ENCODE measurements at places on chromosomes 5 and 9. TPM values are rescaled to one million over a fixed set of nuclear protein-coding genes. Genes with fewer than 3 reads are reported as not detected.

- DNase-seq, result no peak
- H3K27me3 ChIP-seq, result no peaks in the 10 kb centered on the region
- H3K27ac ChIP-seq, result no peak overlapping the region
- H3K36me3 ChIP-seq, result no peaks in the 10 kb centered on the region
- no peak overlapping the region for H3K4me3 ChIP-seq
- peaks cover 5% of the 10 kb centered on the region for H3K4me1 ChIP-seq
These were observed 70.6 kb downstream of the ADAMTS2 start for GRCh38 chr5:179274321-179275315.

- H3K36me3 ChIP-seq, result no peaks in the 10 kb centered on the region
- peaks cover 11% of the 10 kb centered on the region for H3K4me1 ChIP-seq
- H3K4me3 ChIP-seq, result no peak overlapping the region
- DNase-seq, result no peak
- H3K27me3 ChIP-seq, result peaks cover 96% of the 10 kb centered on the region
These were observed 594.2 kb upstream of the SGCD start for GRCh38 chr5:155732587-155733376.

DNA sequence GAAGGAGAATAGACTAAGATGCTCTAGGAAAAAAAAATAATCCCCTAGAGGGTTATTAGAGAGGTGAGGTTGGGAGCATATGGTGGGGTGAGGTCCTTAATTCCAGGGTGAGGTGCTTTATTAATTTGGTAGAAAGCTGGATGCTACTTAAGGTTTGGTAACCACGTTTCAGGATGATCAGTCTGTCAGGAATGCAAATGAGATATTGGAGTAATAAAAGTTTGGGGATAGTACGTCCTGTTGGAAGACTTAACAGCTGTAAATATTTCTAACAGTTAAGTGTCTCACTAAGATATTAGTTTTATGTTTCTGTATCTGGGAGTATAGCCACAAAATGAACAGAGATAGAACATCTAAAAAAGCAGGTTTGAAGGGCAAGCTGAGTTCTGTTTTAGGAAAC is 578.9 kb downstream of the CETN3 start:
- no peak overlapping the region for H3K27ac ChIP-seq
- H3K4me3 ChIP-seq, result no peak overlapping the region
- H3K36me3 ChIP-seq, result no peaks in the 10 kb centered on the region
- H3K27me3 ChIP-seq, result no peaks in the 10 kb centered on the region
- H3K4me1 ChIP-seq, result no peaks in the 10 kb centered on the region

DNA sequence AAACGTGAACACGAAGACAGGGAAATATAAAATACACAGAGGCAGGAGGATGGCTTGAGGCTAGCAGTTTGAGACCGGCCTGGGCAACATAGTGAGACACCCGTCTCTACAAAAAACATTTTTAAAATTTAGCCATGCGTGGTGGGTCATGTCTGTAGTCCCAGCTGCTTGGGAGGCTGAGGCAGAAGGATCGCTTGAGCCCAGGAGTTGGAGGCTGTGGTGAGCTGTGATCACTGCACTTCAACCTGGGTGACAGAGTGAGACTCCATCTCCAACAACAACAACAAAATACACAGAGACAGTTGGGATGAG is 55.1 kb downstream of the SUSD1 start:
- peaks cover 38% of the 10 kb centered on the region for H3K4me1 ChIP-seq
- no peaks in the 10 kb centered on the region for H3K27me3 ChIP-seq
- DNase-seq, result no peak
- no peak overlapping the region for H3K4me3 ChIP-seq
- H3K36me3 ChIP-seq, result no peaks in the 10 kb centered on the region

Gene OR5C1
- not detected for total RNA-seq

DNA sequence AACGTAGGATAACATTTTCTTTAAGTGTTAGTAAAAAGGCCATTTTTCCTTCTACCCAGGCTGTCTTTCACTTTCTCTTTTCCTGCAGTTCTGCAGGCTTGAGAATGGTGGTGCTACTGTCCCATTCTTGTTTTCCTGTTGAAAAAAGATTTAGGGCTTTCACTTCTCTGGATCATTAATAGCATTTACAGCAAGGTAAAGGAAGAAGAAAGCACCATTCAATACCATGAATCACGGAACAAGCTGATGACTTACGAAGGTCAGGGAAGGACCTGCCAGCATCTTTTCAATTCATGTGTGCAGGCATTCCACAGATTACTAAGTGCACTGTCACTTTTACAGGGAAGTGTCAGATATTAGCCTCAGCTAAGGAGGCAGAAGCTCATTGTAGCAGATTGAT is 292.8 kb downstream of the YTHDC2 start:
- peak; percentile 45 for DNase-seq
- no peaks in the 10 kb centered on the region for H3K27me3 ChIP-seq
- no peaks in the 10 kb centered on the region for H3K36me3 ChIP-seq

Gene TMEM215
- total RNA-seq, result not detected

GRCh38 chr5:79795764-79796398 is 106.2 kb downstream of the CMYA5 start:
- DNase-seq, result no peak
- no peaks in the 10 kb centered on the region for H3K27me3 ChIP-seq
- no peaks in the 10 kb centered on the region for H3K36me3 ChIP-seq
- H3K4me1 ChIP-seq, result no peaks in the 10 kb centered on the region
- H3K4me3 ChIP-seq, result no peak overlapping the region
- no peak overlapping the region for H3K27ac ChIP-seq

DNA sequence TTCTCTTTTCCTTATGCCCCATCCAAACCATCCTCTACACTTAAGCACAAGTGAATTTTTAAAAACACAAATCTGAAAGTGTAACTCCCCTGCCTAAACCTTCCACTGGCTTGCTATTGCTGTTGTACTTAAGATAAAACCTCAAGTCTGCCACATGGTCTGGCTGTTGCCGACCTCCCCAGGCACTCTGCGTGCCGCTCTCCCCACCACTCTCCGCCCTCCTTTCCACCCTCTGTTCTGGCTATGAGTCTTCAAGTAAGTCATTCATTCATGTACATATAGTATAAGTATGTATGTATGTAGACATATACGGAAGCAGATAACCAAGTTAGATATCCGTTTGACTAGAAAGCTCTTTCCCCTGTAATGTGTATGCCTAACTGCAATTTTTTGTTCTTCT is 94.7 kb upstream of the ANKRD55 start:
- no peaks in the 10 kb centered on the region for H3K36me3 ChIP-seq
- DNase-seq, result no peak
- no peak overlapping the region for H3K27ac ChIP-seq

DNA sequence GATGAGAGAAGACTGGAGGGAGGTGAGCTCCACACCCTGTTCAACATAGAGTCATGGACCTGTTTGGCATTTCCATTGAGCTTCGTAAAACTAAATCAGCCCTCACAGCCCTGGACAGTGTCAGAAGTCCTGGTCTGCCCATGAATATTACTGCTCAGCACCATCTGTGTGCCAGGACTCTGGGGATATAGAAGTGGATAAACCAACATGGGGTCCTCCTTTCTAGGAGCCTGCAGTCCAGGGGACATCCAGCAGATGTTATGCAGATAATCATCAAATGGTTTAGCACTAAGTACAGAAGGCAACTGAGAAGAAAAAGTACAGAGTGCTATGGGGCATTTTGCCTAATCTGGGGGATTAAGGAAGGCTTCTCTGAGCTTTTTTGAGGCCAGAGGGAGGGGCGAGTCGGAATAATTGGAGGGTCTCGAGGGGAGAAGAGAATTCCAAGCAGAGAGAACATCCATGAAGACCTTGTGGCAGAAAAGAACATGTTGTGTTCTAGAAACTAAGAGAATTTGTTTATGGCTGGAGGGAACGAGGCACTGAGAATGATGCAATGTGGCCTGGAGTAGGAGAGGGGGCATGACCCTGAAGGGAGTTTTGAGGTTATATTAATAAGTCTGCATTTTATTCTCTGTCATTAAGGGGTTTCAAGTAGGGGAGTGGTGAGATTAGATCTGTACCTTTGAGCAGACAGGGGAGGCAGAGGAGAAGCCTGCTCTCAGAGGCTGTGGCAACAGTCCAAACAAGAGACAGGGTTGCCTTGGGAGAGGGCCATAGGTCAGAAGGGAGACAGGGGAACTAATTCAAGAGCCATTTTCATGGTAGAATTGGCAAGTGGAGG is 63.5 kb upstream of the SLC2A8 start:
- H3K4me1 ChIP-seq, result no peaks in the 10 kb centered on the region
- H3K36me3 ChIP-seq, result no peaks in the 10 kb centered on the region
- no peak overlapping the region for H3K4me3 ChIP-seq
- no peak for DNase-seq
- no peak overlapping the region for H3K27ac ChIP-seq
- H3K27me3 ChIP-seq, result no peaks in the 10 kb centered on the region

Gene MARVELD2
- total RNA-seq, result 13.7 TPM
